ENCODE measurements at places on chromosomes 1 and 21.

- no peak for DNase-seq
Observed at GRCh38 chr1:88773540-88774150, 89.6 kb downstream of the PKN2 start.

DNA sequence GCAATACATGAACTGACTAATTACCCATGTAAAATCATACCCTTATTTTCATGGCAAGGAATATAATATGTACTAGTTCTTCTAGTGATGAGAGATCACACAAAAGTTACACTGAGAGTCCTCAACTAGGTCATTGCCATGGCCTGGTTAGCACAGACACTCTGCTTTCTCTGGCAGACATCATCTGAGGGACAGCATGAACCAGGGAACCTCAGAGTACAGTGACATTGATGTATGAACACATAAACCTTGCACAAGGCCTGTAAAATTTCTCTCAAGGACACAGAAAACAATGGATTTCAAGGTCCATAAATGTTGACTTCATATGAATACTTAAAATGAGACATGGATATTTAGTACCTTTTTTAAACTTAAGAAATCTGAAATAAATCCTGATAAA lies 108.8 kb upstream of the MAGI3 start:
- DNase-seq = no peak

- DNase-seq = no peak
Observed at GRCh38 chr1:42014823-42015222, 96.1 kb upstream of the HIVEP3 start.

DNA sequence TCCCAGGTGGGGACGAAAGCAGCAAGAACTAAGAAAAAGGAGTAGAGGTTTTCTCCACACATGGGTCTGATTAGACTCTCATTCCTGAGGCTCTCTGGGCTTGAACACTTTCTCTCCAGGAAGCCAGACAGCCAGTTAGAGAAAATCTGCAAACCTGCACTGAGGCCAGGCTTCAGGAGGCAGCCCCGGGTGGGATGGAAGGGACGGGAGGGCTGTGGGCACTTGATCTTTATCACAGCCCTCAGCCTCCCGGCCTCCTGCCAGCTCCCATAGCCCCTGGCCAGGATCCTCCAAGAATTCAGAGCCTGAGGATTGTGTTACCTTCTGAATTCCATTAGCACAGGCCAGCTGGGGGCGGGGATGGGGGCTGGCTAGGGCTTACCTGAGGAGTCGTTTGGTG lies 40.1 kb downstream of the SERTAD4 start:
- DNase-seq = no peak

GRCh38 chr1:118961156-118961555 lies 27.0 kb downstream of the TBX15 start:
- no peak for DNase-seq

GRCh38 chr1:152884966-152885624 lies 7.0 kb downstream of the SMCP start:
- no peak for DNase-seq

- no peak for DNase-seq
Observed at GRCh38 chr1:168419736-168420135, 124.1 kb downstream of the XCL2 start.

- DNase-seq = no peak
Observed at GRCh38 chr1:248243204-248243603, 12.0 kb downstream of the OR2M4 start.

DNA sequence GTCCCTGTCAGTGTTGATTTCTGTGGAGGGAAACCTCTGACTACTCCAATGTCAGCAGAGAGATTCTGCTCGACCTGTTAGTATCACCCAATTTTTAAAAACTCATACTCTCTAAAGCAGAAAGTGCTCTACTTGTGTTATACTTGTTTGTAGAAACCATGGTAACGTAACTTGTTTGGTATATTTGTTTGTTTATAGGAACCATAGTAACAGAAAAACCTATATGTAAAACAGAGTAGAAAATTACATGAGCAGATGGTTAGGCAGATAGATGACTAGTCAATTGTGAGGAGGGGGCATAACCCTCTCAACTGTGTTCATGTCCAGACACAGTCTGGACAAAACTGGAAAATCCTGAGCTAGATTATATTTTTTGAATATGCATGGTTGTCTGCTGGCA lies 6.7 kb downstream of the TRIM45 start:
- no peak for DNase-seq

DNA sequence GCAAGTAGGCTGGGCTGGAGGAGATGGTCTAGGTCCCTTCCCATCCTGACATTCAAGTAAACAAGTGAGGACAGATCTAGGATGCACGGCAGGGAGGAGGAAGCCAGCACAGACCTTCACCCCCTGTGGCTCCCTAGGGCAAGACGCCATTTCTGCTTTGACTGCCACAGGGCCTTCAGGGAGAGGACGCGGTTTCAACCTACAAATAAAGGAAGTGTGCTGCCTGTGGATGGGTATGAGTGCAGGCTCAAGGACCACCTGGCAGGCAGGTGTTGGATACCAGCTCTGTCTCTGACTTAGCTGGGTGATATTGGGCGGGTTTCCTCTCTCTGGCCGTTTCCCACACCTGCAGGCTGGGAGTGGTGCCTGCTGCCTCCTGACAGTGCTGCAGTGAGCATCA lies 16.2 kb downstream of the SLC2A1 start:
- DNase-seq = no peak
